AG09319 (cell line): ENCODE measurements at places on chromosomes 5 and 9.

DNA sequence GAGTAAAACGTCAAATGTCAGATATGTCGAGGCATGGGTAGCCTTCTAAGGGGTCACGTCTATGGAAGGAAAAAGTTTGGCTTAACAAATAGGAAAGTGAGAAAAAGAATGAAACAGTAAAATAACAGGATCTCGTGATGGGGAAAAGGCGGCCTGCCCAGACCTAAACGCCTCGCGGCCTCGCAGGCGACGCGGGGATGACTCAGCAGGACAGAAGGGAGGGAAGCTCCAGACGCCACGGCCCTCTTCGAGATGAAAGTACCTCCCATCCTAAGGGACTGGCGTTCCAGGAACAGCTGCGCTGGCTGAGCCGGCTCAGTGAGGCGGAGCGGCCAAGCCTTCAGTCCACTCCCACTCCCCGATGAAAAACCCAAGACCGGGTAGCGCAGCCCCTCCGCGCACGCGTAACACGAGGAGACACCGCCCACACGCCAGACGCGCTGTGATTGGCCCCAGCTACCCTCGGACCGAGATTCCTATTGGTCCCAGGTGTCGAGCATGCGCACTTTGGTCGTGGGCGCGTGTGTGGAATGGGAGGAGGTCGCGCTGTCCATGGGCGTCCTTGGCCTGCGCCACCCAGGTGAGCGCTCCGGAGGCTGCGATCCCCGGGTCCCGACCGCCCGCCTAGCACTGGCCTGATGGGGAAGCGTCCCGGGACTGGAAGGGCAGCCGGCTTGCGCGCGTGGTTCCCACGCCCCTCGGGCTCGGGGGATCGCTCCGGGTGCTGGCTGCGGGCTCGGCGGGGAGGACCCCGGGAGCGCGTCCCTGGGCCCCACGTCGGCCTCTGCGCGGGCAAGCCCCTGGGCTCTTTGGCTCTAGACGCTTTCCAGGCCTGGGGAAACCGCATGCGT lies 588.5 kb downstream of the MTRR start:
- peak; percentile 98 for DNase-seq

GRCh38 chr9:78783743-78784142 lies 486.8 kb downstream of the PSAT1 start:
- DNase-seq = no peak

- DNase-seq = no peak
These were observed 48.8 kb upstream of the SNAPC3 start for GRCh38 chr9:15373881-15374280.

DNA sequence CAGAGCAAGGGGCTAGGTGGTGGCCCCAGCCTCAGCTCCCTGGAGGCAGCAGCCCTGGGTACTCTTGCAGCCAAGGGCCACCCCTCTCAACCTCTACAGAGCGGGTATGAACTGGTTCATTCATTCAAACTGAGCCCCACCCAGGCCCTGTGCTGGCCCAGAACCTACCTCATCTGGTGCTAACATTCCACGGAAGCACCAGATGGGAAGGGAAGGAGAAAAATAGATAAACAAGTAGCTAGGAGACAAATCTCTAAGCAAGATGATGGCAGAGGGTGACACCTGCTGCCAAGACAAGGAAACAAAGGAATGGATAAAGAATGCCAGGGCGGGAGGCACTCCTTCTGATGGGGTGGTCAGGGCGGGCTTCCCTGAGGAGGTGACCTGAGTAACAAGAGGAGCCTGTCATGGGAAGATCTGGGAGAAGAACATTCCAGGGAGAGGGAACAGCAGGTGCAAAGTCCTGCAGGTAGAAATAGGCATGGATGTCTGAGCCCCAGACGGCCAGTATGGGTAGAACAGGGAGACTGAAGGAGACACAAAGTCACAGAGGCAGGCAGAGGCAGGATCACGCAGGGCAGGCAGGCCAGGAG lies 6.1 kb downstream of the ST6GALNAC4 start:
- no peak for DNase-seq

DNA sequence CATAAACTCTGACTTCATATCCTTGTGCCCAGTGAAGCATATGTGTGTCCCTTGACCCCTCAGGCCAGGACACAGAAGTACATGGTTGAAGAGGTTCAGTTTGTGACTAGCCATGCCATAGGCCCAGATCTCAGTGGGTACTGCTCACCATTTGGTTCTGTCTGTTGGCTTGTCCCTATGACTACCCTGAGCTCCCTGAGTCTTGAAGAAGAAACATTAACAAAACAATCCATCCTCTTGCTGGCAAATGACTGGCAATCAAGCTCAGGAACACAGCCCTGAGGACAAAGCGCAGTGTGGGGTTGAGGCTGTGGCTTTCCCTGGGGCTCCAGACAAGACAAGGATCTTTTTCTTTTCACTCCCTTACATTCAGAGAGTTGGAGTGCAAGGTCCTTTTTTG lies 46.3 kb downstream of the TNFAIP8 start:
- DNase-seq = no peak

- no peak for DNase-seq
These were observed 9.4 kb downstream of the MYOZ3 start for GRCh38 chr5:150670275-150670947.

GRCh38 chr5:195401-196160 lies 4.3 kb downstream of the LRRC14B start:
- no peak for DNase-seq

DNA sequence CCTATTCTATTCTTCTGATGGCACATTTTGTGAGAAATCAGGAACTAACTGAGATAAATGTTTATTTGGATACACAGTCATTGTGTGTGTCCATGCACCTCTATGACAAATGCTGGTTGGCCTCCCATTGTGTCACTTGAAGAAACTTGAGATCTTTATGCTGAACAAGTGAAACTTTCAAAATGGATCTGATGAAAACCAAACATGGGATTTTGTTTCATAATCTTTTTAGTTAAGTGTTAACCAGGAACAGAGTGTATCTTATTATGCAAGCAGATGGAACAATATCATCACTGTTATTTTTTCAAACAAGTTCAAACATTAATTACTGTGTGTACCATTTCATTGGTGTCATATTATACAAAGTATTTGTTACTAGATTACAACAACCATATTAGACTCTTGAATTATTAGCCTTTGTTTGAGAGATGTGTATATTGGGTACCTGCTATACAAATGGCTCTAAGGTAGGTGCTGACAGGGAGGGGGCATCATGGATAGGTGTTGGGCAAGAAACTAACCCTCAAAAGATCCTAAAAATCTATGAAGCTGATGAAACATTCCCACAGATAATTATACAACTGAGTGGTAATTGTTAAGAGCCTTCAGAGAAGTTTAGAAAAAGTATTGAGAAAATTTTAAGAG lies 159.8 kb downstream of the PALM2AKAP2 start:
- no peak for DNase-seq

DNA sequence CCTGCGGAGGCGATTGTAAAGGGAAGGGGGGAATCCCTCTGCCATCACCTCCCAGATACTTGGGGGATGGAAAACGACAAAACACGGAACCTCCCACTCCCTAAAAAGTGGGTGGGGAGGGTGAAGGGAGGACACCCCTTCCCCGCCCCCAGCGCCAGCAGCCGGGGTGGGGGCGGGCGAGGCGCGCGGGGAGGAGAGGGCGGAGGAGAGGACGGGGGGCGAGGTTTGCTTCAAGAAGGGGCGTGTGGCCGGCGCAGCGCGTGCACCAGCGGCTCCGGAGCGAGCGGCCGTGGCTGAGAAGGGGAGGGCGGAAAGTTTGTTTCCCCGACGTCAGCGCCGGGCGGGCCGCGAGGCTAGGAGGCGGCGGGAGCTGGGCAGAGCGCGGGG lies at the start of gene PRRX2:
TSS of gene PRRX2 (plus strand) at position 259 of the 387 bp plus-strand sequence. CDS start 221 bp downstream, outside the sequence.
- DNase-seq = no peak

- DNase-seq = no peak
These were observed 31.2 kb downstream of the JAKMIP2 start for GRCh38 chr5:147751156-147751830.

DNA sequence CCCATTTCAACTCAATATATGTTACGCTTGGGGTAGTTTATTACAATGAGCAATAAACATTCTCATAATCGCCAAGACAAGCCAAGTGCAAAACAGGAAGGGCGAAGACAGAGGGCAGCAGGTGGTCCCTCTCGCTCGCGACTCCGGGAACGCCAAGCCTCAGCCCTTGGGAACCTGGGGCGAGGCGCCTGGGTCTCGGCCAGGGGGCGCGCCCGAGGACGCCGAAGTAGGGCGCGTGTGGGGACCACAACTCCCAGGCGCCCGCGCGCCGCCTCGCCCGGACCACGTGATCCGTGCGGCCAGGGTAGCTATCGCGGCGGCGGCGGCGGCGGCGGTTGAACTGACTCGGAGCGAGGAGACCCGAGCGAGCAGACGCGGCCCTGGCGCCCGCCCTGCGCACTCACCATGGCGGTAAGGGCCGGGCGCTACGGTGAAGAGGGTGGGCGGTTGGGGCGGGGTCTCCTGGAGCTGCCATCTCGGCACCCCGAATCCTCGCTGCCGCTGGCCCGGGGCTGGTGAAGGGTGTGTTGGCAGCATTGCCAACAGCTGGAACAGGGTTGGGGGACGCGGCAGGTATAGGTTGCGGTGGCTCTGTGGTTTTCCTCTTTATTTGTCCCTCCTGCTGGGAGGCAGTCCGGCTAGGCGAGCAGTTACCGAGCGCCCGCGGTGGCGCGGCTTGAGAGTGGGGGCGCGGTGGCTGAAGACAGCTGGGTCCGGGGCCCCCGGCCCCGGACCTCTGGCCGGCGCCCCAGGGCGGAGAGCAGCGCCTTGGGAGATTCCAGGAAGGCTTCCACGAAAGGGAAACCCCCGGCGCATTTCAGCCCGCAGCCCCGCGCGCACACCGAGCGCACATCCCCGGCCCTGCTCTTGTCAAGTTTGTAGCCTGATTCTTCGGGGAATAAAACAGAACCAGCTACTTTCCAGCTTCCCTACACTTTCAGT lies at the start of gene SLC31A2:
TSS of gene SLC31A2 (plus strand) at position 338 of the 942 bp plus-strand sequence. CDS start at position 406, 68 bp downstream.
- DNase-seq = peak; percentile 31

- DNase-seq = no peak
These were observed 473.5 kb downstream of the ACTL7B start for GRCh38 chr9:108382310-108382709.

GRCh38 chr9:134666831-134667230 lies 25.2 kb downstream of the COL5A1 start:
- no peak for DNase-seq

DNA sequence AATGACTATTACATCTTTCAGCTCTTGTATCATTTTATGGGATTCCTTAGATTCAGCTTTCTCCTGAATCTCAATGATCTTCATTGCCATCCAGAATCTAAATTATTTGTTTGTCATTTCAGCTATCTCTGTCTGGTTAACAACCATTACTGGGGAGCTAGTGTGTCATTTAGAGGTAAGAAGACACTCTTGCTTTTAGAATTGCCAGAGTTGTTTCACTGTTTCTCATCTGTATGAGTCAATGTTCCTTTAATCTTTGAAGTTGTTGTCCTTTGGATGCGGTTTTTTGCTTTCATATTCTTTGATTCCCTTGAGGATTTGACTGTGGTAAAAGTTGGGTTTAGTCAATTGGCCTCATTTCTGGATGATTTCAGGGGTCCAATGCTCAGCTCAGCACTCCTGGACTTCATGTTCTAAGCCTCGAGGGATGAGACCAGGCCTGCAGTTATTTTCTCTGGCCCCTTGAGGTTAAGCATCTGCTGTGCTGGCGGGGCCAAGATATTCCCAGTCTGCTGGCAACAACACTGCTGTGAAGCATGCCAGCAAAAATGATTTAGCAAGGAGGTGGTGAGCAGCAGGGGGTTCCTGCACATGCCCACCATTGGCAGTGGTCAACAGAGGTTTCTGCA lies 102.4 kb upstream of the PCSK5 start:
- DNase-seq = no peak

- DNase-seq = peak; percentile 87
These were observed 763 bp downstream of the TJP2 start for GRCh38 chr9:69174616-69175463.

GRCh38 chr5:125476901-125477585 lies 730.6 kb upstream of the ZNF608 start:
- DNase-seq = no peak

- no peak for DNase-seq
These were observed 180.0 kb downstream of the FGF18 start for GRCh38 chr5:171599411-171599810.

DNA sequence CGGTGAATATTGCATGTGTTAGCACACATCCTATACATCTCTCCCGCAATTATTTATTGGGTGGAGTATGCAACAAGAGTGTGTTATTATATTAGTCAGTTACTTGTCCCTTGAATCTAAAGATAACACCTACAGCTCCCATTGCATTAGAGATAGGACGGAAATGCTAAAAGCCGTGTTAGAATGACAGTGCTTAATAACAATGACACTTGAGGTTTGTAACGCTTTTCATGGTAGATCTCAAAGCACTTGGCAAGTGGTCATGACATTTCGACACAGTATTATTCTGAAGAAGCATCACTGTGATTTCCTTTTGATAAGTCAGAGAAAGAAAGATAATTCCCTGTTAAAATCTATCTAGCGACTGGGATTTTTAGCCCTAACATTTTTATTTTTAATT lies 33.4 kb upstream of the TRIO start:
- DNase-seq = no peak

DNA sequence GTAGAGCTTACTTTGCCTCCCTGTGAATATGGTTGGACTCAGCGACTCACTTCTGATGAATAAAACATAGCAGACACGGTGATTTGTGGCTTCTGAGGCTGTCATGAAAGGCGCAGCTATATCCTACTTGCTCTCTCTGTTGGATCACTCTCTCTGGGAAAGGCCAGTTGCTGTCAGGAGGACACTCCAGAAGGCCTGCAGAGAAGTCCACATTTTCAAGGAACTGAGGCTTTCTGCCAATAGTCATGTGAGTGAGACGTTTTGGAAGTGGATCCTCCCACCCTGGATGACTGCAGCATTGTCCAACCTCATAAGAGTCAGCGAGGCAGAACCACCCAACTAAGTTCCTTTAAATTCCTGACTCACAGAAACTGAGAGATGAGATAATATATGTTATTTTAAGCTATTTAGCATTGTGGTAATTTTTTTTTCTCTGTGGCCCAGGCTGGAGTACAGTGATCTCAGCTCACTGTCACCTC lies 156.0 kb upstream of the MAST4 start:
- no peak for DNase-seq

GRCh38 chr9:81661339-81661738 lies 28.0 kb downstream of the TLE1 start:
- DNase-seq = no peak

GRCh38 chr9:28001096-28001495 lies 427.8 kb upstream of the C9orf72 start:
- DNase-seq = no peak

DNA sequence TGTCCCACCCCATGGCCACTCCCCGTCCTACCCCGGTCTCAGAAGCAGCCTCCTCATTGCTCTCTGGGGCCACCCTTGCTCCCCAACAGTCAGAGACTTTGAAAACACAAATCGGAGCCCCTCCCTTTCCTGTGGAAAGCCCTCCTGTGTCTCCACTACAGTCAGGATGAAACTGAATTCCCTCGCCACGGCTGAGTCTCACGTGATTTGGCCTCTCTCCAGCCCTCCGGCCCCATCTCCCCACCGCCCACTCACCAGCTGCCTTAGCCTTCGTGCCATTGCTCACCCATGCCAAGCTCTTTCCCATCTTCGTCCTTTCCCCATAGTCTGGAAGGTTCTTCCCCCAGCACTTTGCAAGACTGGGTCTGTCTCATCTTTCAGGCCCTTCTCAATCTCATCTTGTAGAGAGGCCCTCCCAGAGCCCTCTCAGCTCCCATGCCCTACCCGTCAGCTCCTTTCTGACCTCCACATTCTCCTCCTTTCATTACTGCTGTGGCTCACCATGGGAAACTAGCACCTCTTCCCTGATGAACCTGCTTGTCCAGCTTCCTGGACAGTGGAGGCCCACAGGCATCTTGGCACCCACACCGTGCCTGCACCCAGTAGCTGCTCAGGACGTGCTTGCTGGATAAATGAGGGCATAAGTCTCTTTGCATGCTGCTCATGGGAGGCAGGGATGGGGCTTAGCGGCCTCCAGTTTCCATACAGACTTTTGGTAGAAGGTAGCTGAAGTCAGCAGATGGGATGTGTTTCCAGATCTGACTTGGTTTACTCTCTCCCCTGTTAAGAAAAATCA lies 126.4 kb upstream of the COL5A1 start:
- DNase-seq = no peak
